SK-N-DZ (cell line): ENCODE measurements at places on chromosomes 13 and 19.
A peak's percentile ranks its signal among the peaks of the same experiment; 100 is the strongest.

DNA sequence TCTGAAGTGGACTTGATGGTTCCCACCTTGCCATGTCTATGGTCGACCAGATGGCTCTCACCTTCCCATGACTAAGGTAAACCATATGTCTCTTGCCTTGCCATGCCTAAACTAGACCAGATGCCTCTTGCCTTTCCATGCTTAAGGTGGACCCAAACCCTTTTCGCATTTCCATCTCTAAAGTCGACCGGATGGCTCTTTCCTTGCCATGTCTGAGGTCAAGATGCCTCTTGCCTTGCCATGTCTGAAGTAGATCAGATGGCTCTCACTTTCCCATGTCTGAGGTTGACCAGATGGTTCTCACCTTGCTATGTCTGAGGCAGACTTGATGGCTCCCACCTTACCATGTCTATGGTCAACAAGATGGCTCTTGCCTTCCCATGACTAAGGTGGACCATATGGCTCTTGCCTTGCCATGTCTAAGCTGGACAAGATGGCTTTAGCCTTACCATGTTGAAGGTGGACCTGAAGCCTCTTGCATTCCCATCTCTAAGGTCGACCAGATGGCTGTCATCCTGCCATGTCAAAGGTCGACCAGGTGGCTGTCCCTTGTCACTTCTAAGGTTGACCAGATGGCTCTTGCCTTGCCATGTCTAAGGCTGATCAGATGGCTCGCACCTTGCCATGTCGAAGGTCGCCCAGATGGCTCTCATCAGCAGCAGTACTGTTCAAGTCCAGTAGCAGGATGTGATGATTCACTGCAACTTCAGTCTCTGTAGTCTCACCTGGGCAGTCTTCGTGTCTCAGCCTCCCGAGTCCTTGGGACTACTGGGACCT lies 1439.4 kb downstream of the UQCRFS1 start:
- no peak for DNase-seq

GRCh38 chr19:44623080-44623479 lies 9.7 kb downstream of the IGSF23 start:
- no peak for DNase-seq

DNA sequence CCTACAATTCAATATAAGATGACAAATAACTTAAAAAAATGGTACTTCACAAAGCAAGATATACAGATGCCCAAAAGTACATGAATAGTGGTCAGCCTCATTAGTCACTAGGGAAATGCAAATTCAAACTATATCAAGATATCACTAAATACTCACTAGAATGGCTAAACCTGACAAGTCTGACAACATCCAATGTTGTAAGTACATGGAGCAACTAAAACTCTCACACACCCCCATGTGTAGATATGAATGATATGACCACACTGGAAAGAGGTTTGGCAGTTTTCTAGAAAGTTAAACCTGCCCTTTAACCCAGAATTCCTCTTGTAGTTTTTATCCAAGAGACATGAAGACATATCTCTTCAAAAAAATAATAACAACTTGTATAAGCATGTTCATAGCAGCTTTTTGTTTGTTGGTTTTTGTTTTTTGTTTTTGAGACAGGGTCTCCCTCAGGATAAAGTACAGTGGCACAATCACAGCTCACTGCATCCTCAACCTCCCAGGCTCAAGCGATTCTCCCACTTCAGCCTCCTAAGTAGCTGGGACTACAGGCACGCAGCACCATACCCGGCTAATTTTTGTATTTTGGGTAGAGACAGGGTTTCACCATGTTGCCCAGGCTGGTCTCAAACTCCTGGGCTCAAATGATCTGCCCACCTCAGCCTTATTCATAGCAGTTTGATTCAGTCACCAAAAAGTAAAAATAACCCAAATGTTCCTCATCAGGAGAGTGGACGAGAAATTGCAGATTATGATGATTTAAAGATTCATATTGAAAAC lies 55.1 kb downstream of the RFX2 start:
- no peak for DNase-seq

GRCh38 chr13:93173654-93174053 lies 53.0 kb upstream of the GPC6 start:
- DNase-seq, result no peak

- no peak for DNase-seq
These were observed 4.9 kb downstream of the MAG start for GRCh38 chr19:35296644-35297514.

GRCh38 chr13:77230560-77230959 lies 96.3 kb downstream of the MYCBP2 start:
- DNase-seq, result no peak

GRCh38 chr19:31118986-31119385 lies 230.2 kb downstream of the TSHZ3 start:
- DNase-seq, result peak; percentile 61

- DNase-seq, result no peak
These were observed 11.9 kb downstream of the LTBP4 start for GRCh38 chr19:40612831-40613689.

DNA sequence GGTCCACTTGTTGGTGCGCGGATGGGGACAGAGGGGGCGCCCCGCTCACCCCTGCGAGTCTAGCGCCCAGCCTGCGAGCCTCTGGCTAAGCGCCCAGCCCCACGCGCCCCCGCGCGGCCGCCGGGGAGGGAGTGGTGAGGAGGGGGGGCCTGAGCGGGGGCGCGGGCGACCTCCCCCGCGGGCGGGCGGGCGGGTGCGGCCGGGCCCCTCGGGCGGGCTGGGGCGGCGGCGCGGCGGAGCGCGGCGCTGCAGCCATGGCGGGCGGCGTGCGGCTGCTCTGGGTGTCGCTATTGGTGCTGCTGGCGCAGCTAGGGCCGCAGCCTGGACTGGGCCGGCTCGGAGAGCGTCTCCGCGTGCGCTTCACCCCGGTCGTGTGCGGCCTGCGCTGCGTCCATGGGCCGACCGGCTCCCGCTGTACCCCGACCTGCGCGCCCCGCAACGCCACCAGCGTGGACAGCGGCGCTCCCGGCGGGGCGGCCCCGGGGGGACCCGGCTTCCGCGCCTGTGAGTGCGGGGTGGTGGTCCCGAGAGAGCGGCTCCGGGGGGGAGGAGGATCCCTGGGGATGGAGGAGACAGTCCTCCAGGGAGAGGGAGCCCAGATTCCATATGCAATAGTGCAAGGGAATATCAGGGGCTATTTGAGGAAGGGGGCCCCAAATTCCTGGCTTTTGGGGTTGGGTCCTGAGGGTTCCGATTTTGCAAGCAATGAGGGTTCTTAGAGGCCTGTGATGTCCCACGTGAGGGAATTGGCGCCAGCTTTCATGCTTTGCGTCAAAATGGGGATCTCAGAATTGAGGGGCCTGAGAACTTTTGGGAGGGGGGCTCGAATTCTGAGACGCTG lies at the start of gene LTBP4:
TSS of gene LTBP4 (plus strand) at position 236 of the 841 bp plus-strand sequence. CDS start at position 255, 19 bp downstream.
- DNase-seq, result no peak

GRCh38 chr13:39888865-39889810 lies 233.7 kb downstream of the COG6 start:
- DNase-seq, result no peak

GRCh38 chr19:19170873-19171672 lies 1.0 kb upstream of the MEF2B start:
- DNase-seq, result no peak

DNA sequence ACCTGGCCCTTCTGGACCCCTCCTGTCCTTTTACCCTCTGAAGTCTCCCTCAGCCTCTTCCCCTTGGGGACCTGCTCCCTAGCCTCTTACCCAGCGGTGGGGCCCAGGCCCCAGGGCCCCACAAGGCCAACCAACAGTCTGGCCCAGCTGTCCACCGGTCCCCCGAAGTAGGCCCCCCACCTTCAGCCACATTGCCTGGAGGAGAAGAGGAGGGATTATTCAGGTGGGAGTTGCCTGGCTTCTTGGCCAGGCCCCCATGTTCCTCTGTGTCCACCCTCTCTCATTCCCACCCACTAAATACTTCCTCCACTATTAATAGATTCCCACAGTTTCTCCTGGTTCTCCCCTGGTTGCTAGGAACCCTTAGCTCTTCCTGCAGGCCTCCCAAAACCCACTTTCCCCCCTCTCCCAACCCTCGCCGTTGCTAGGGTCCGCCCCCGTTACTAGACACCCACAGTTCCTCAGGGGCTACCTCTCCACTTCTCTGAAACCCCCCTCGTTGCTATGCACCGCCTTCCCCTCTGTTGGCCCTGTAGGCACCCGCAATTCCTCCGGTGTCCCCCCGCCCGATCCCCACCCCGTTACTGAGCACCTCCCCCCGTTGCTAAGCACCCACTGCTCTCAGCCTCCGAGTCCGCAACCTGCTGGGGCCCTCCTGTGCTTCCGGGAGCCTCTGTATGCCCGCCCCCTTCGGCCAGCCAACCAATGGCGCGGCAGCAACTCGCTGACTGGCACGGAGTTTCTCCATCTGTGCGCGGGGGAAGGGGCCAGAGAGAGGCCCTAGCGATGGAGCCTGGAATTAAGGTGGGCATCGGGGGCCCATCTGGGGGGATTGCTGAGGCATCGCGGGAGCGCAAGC lies 2.0 kb downstream of the COQ8B start:
- peak; percentile 90 for DNase-seq

DNA sequence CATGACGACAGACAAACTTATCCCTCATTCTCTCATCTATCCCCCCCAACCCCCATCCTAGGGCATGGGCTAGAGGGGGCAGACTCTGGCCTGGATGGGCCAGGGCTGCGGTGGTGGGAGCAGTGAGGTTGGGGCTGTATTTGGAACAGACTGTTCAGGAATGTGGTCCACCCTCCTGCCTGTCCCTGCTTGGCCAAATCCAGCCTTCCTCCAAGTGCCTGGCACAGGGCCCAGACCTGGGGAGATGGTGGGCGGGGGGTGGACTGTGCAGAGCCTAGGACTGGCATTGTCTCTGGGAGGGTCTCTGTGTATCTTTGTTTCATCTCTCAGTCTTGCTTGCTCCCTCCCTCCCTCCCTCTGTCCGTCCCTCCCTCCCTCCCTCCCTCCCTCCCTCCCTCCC lies 14.2 kb downstream of the EGLN2 start:
- no peak for DNase-seq

DNA sequence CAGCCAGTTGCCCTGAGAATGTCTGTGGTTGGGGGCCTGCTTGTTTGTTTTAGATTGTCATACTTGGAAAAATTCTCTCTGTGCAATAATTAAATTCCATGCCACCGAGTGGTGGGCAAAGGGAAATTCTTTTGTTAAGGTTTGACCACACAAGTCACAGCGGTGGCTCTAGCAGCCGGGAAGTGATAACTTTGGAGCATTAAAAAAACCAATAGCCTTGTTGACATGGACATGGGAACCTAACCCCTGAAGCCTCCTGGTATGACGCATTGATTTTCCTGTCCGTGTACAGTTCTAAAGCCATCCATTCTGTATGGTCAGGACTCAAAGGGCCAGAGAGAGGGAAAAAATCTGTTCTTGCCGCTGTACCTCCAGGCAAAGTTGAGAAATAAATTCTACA lies 384.9 kb upstream of the ZNF507 start:
- DNase-seq, result no peak

GRCh38 chr13:112956571-112957294 lies 12.3 kb upstream of the MCF2L start:
- DNase-seq, result peak; percentile 55

GRCh38 chr19:10624585-10624984 lies 768 bp upstream of the SLC44A2 start:
- no peak for DNase-seq

- DNase-seq, result no peak
These were observed 16.9 kb downstream of the ZNF331 start for GRCh38 chr19:53554804-53555203.

DNA sequence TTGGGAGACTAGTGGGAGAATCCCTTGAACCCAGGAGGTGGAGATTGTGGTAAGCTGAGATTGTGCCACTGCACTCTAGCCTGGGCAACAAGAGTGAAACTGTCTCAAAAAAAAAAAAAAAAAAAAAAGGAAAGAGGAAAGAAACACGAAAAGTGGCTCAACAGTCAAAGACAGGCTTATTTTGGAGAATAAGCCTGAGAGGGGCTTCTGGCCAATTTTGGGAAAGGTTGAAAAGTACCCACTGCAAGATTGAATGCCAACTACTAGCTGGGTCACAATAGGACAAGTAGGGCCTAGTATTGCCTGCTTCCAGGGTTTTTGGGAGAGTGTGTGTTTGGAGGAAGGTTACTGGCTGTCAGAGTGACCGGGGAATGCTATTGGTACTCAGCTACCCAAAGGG lies 17.2 kb downstream of the FBXO17 start:
- no peak for DNase-seq

DNA sequence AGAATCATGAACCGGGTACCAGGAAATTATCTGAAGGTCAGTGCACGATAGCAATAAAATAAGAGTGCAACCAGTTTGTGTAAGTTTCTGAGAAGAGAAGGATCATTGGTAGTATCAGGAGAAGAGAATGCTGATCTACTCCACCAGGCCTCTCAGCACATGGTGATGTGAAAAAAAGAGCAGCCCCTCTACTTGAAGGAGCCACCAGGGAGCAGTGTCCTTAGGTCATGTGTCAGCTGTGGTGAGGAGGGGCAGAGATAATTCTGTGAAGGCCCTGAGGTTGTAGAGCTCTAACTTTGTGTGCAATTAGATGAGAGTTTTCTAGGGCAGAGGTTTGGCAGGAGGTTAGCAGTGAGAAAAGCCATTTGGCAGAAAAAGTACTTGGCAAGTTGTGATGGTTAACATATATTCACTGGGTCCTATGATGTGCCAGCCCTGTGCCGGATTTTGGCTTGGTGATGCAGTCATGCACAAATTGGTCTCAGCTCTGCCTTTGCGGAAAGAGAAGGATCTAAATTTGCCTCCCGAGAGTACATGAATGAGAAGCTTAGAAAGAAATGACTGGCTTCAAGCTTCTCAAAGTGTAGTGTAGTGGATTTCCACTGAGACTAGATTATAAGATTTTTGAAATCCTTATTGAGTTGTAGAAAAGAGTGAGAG lies 19.2 kb upstream of the ZC3H13 start:
- no peak for DNase-seq

DNA sequence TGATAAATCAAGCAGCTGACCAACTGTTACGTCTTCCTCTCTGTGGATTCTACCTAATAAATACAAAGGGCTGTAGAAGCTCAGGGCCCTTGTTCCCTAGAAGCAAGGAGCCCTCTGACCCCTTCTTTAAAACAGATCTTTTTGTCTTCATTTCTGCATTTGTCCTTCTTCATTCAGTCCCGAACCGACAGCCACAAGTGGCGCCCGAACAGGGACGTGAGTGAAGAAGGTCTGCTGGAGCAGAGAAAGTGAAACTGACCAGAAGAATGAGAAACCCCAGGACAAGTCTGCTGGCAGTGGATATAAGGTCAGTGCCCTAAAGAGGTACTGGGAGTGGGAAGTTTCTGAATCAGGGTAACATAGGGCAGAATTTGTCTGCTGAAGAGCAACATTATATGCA lies 13.1 kb downstream of the ZNF773 start:
- DNase-seq, result no peak
